Activated naive CD4-positive, alpha-beta T cell treated with anti-CD3 and anti-CD28 coated beads for 36 hours (primary cell): ENCODE measurements at places on chromosomes 1 and 21.

- no peak for DNase-seq
Observed at GRCh38 chr1:63269571-63269970, 52.8 kb upstream of the FOXD3 start.

- DNase-seq: no peak
Observed at GRCh38 chr1:2876846-2877245, 75.4 kb upstream of the TTC34 start.

GRCh38 chr1:232548691-232549090 lies 81.2 kb downstream of the SIPA1L2 start:
- DNase-seq: no peak

DNA sequence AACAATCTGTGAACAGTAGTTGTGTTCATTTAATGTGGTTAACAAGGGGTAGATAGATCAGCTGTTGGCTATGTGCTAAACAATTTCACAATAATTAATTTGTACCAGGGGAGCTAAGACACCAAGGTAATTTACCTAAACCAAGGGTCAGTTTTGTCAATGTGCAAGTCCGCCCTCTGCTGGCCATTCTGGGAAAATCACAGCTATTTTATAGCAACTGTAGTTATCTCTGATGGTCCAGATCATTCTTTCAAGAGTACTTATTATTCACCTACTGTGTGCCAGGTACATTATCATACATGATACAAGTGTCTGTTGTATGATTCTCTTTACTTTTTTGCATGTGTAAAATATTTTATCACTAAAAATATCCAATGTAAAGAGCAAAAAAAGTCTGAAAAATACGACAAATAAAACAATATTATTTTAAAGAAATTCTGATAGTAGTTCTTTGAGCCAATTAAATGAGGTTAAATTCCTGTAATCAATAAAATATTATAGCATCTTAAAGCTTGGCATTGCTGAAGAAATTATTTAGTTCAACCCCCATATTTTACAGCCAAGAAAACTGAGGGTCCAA lies 312.3 kb upstream of the FAM78B start:
- peak; percentile 81 for DNase-seq

GRCh38 chr1:159084152-159084551 lies 7.6 kb upstream of the AIM2 start:
- DNase-seq: no peak

GRCh38 chr1:170377440-170377839 lies 154.5 kb upstream of the GORAB start:
- no peak for DNase-seq

- DNase-seq: no peak
Observed at GRCh38 chr1:236154671-236155398, 12.5 kb downstream of the GPR137B start.

GRCh38 chr21:33825915-33826314 lies 89.7 kb downstream of the ATP5PO start:
- DNase-seq: no peak

DNA sequence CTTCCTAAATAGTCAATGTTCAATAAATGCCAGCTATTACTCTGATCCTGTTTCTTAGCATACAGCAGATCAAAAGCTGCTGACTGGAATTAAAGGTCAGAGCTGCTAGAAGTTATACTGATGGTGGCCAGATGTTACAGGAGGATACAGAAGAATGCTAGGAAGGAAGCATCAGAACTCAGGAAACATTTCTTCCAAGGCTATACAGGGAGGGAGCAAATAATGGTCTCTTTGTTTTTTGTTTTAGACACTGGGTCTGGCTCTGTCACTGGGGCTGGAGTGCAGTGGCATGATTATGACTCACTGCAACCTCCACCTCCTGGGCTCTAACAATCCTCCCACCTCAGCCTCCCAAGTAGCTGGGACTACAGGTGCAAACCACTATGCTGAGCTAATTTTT lies 175.5 kb downstream of the RGS7 start:
- DNase-seq: no peak

- DNase-seq: no peak
Observed at GRCh38 chr1:188281921-188282320, 1453.2 kb downstream of the PLA2G4A start.

GRCh38 chr1:212878418-212878817 lies 20.3 kb downstream of the FLVCR1 start:
- no peak for DNase-seq

DNA sequence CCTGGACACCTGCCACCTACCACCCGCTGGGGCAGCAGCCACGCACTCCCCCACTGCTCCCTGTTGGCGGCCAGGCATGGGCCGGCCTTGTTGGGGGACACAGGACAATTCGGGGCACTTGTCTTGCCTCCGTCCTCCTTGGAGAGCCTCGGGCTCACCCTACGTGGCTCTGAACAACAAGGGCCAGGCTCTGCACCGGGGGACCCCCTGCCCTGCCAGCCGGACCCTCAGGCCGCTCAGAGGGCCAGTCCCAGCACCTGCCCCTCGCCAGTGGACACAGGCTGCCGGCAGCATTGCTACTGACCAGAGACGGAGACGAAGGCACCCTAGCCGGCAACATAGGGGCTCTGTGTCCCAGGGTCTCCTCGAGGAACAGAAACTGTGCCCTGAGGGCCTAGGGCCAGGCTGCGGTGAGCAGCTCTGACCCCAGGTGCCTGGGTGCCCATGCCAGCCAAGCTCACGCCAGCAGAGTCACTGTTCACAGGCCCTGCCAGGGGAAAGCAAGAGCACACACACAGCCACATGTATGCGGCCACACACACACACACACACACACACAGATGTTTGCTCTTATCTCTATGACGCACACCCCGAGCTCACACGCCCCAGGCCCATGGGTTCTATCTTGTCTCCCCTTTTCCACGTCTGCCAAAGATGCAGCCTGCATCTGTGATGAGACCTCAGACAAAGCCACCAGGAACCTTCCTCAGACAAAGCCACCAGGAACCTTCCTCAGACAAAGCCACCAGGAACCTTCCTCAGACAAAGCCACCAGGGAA lies 45.9 kb downstream of the MORN1 start:
- no peak for DNase-seq

- no peak for DNase-seq
Observed at GRCh38 chr1:93738075-93738622, 56.5 kb upstream of the BCAR3 start.

DNA sequence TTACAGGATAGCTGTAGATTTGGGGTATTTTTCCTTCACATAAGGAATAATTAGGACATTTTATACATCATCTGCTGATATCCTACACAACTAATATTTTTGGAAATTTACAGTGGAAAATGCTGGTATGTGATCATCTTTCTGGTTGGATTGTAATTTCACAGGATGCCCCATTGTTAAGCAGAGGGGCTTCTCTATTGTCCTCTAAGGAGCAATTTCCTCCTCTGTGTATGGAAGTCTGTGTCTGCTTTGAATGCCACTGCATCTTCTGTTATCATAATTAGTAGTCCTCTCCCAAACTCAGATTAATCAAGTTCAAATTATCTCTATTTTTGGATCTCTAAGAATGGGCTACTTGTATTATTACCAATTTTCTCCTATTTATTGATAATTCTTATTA lies 988.1 kb upstream of the B3GALT2 start:
- no peak for DNase-seq
